Naive B cell (primary cell): ENCODE measurements at places on chromosomes 2 and 18.

GRCh38 chr2:225130093-225130492, 87.8 kb upstream of the DOCK10 start:
- no peak for DNase-seq

- no peak for DNase-seq
Measured at GRCh38 chr2:68200157-68200787, 42.6 kb downstream of the PNO1 start.

- no peak for DNase-seq
Measured at GRCh38 chr2:51027968-51028367, 4.0 kb downstream of the NRXN1 start.

DNA sequence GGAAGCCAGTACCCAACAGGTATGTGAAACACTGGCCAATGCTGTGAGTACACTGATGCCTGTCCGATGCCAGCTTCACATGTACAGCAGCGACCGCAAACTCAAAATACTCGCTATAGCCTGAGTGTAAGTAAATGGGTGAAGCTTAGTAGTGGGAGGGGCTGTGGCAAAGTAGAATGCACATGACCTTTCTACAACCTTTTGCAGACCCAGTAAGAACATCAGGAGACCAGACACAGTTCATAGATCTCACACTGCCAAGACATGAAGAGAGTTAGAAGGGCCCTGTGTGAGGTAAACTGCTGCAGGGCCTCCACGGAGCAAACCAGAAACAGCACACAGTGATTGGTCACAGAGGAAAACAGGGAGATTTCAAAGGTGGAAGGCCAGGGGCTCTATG, 9.1 kb upstream of the UBXN4 start:
- DNase-seq: no peak

DNA sequence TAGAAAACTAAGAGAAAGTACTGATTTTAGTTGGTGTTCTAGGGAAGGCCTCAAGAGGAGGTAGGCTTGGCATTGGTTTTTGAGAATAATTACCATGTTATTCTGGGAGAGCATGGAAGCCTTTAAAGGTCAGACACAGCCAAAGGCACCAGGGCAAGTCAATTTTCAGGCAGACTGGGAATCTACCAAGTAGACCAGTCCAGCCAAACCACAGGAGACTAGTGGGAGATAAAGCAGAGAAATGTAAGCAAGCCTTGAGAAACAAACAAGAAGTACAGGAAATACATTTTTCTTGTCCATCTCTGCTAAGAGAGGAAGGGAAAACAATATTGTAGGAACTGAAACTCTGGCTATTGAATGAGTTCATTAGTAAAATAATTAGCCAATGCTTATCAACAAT, 5.5 kb upstream of the CCDC68 start:
- no peak for DNase-seq
